GM18507 (cell line): ENCODE measurements at places on chromosomes 2 and 18.

GRCh38 chr2:164852086-164852485, 10.5 kb upstream of the COBLL1 start:
- no peak for DNase-seq

DNA sequence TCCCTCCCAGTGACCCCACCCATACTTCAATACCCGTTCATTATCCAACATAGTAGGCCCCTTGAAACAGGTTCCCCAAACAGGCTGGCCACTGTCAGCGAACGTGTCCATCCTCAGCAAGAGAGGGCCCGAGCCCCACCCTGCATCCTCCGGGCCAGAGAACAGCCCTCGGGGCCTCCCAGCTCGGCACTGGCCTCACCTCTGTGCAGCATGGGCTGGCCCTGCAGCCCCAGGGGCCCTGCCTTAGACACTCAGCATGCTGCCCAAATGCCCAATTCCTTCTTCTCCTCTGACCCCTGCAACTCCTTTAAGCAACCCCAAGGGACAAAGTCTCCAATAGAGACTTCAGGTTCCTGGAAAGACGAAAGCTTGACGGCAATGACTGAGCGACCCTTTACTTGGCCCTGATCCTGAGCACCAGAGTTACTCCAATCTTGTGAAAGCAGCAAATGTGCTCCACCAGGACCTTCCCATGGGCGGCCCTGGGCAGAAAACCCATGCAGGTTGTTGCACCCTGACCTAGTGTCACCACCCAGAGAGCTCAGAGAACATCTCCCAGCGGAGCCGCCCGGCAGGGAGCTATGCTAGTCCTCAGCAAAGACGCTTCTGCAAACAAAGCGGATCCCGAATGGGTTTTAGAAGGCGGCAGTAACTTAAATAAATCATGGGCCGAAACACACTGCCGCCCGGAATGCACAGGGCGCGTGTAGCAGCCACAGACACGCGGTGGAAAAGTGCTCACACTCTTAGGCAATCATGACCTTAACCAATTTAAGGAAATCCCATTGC, 782 bp downstream of the COL6A3 start:
- DNase-seq, result no peak

DNA sequence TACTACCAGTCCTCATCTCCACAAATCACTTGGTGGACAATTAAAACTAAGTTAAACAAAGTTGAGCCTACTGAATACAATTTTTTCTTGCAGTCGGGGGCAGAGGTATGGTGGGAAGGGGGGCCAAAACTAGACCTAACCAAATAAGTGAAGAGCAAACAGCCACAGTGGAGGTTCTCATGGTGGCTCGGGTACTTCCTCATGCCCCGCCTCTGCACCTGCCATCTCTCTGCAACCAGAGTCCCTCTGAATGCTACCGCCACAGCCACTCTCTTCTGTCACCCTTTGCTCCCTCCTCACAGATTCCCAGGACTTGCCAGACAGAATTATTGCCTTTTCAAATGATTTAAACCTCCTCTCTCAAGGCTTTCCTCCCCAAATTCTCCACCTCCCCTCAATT, 204.2 kb downstream of the TMEM247 start:
- DNase-seq, result no peak

GRCh38 chr2:177296040-177296439, 31.5 kb upstream of the NFE2L2 start:
- DNase-seq, result peak; percentile 26

- no peak for DNase-seq
Measured at GRCh38 chr2:198141726-198142125, 337.3 kb downstream of the PLCL1 start.

DNA sequence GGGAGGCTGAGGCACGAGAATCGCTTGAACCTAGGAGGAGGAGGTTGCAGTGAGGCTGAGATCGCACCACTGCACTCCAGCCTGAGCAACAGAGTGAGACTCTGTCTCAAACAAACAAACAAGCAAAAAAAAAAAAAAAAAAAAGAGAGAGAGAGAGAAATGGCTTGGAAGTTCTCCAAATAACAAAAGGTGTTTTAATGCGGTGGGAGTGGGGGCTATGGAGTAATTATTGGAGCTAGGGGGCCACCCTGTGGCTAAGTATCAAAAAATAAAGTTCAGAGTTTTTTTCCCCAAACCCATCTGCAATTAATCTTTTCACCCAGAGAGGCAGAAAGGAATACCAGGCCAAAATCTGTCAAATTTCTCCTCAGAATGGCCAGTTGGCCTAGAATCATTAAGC, 23.0 kb upstream of the CEP68 start:
- no peak for DNase-seq
